ENCODE measurements at places on chromosomes 4 and X.
A peak's percentile ranks its signal among the peaks of the same experiment; 100 is the strongest.

DNA sequence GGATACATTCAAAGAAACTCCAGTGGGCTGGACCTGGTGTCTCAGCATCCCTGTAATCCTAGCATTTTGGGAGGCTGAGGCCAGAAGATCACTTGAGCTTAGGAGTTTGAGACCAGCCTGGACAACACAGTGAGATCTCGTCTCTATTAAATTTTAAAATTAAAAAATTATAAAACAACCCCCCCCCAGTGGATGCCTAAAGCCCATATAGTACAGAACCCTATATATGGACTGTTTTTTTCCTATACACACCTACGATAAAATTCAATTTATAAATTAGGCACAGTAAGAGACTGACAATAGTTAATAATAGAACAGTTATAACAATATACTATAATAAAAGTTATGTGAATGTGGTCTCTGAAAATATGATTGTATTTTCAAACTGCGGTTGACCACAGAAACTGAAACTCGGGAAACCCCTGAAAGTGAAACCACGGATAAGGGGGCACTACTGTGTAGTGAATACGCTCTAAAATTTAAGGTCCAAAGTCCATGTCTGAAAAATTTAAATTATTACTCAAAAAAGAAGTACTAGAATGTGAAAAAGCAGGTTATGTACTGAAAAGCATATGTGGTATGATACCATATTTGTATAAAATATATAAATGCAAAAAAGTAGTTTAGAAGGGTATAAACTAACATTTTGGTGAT, 2.0 kb downstream of the SMIM14 start:
- DNase-seq: no peak

DNA sequence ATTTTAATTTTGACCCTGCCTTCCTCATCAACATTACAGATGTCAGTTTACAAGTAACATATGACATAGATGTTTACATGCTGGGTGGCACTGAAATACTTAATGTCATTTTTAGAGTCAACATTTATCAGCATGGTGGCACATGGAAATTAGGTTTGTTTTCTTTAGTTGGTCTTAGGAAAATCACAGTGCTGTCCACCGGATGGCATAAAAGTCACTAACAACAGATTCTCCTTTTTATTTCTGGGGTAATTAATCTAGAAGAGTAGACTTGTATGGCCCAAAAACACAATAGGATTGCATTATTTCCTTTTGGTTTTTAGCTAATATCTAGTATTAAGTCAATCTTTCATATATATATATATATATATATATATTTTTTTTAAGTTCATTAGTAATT, 88.6 kb upstream of the HHIP start:
- no peak for DNase-seq

DNA sequence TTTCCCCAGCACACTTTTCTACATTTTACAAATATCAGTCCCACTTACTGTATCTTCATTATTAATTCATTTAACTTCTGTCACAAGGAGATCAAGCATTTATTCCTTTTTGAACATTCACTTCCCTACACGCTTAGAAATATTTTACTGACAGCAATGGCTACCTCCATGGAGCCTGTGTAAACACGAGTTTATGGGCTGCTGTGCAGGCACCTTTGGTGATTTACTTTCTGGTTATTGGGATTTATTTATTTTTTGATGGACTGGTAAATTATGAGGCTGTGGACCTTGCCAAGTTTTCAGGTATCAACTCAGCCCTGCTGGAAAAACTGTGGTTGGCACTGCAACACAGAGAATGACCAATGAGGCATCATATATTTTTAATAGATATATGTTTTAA, 45.4 kb upstream of the PAQR3 start:
- DNase-seq: no peak

DNA sequence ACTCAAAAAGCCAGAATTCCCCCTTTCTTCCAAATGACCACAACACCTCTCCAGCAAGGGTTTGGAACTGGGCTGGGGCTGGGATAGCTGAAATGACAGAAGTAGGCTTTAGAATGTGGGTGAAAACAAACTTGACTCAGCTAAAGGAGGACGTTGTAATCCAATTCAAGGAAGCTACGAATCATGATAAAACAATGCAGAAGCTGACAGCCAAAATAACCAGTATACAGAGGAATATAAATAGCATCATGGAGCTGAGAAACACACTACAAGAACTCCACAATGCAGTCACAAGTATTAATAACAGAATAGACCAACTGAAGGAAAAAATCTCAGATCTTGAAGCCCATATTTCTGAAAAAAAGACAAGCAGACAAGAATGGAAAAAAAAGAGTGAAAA, 95.8 kb upstream of the TET2 start:
- no peak for DNase-seq

DNA sequence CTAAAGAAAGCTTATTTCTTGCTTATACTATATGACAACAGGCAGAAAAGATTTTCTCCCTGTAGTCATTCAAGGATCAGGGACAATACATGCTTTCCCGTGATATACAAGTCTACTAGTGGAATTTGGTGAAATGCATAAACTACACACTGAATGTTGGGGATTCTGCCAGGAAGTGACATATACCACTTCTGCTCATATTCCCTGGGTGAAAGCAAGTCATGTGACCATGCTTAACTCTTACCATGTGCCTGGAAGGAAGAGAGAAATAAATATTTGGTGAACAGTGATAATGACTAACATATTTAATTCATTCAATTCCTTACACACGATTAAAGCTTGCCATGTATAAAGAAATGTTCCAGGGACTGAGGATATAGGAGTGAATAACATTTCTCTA, 534.6 kb downstream of the PPARGC1A start:
- no peak for DNase-seq

DNA sequence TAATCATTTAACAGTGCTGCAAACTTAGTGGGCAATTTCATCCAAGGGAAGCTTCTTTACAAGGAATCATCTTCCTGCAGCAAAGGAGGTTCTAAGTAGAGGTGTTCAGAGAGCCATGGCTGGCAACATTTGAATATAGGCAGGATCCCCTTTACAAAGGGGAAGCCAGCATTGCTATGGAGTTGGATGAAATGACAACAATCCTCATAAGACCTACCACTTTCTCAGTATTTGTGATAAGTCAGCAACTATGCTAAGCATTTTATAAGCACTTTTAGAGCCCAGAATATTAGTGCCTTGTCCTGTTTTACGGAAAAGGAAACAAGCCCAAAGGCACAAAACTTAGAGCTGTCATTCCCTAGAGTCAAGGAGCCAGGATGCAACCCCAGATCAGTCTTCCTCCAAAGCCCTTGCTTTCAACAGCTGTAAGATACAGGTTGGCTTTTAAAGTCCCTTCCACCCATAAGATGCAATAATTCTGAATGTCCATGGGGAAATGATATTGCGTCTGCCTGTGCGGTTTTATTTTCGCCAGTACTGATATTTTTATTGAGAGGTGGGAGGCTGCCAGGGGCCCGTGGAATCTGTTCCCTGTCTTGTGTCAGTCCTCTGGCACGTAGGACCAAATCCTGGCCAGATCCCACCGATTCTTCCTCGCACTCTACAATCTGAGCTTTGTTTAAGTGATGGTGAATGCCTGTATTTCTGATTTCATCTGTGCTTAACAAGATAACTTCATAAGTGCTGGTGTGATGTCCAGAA, 59.1 kb downstream of the SMIM20 start:
- DNase-seq: no peak

DNA sequence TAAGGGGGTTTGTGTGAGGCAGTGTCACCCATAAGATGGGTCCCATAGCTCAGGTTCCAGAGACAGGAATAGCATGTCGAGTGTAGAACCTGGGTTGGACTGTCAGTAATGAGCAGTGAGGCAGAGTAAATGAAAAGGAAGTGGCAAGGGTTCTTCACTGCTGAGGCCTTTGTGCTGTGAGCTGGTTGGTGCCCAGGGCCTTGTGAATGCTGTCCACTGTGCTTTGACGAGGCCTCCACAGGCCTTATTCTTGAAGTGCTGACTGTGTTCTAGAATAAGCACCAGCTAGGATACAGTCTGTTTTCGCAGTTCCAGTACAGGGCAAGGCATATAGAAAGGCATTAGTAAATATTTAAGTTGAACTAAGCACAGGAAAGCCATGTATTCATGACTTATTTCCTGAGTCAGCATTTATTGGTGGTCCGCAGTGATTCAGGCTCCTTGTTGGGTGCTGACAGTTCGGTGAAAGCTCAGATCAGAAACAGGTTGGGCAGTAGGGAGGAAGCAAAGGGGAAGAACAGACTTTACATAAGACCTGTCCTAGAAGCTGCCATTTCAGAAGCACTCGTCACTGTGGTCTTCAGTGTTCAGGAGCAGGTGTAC, 25.6 kb upstream of the TADA2B start:
- DNase-seq: no peak

GRCh38 chr4:87012265-87012953, 77.6 kb downstream of the AFF1 start:
- DNase-seq: no peak

GRCh38 chr4:81030061-81030980, at the start of gene BMP3:
BMP3 (plus strand) TSS chr4:81030708; CDS start chr4:81031285, 577 bp downstream.
- peak; percentile 15 for DNase-seq

DNA sequence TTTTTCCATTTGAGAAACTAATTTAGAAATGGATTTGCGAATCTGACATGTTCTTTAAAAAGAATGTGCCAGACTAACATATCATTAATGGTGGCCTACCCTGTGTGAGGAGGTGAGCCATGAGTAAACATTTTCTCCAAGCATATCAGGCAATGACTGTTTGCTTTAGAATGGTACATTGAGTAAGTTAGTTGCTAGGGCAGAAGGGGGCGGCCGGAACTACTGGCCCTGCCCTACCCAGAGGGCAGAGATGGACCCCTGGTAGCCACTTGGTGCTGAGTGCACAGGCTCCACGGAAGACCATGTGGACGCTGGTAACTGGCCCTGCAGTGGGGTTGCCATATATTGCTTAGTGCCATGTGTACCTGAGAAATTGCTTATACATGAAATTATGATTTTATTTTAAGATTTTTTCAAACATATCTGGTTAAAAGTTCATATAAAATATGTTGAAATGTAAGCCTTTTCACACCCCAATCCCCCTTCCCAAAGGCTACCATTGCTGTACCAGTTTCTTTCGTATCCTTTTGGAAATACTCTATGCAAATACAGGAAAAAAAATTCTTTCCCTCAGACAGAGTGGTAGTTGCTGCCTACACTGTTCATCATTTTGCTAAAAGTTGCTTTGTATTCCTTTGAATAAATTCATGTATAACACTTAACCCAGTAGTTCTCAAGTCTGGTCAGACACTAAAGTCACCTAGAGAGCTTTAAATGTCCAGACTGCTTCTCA, 8.8 kb downstream of the FNIP2 start:
- DNase-seq: peak; percentile 12

- no peak for DNase-seq
These were observed 13.8 kb upstream of the CLDN34 start for GRCh38 chrX:9953396-9953795.

DNA sequence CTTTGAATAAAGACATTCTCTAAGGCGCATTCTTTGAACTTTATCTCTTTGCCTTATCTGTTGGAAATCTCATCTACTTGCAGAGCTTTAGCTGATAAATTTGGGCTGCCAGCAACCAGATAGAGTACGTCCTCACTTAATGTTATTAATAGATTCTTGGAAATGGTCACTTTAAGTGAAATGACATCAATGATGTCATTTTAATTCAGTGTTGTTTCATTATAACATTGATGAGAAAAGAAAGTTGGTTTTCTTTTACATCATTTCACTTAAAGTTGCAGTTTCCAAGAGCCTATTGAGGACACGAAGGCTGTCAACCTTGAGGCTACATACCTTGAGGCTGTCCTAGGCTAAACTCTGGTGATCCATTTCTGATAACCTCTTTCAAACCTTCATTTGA, 9.3 kb downstream of the TMEM165 start:
- DNase-seq: no peak

GRCh38 chr4:22962295-22962694, 269.6 kb downstream of the GBA3 start:
- no peak for DNase-seq

DNA sequence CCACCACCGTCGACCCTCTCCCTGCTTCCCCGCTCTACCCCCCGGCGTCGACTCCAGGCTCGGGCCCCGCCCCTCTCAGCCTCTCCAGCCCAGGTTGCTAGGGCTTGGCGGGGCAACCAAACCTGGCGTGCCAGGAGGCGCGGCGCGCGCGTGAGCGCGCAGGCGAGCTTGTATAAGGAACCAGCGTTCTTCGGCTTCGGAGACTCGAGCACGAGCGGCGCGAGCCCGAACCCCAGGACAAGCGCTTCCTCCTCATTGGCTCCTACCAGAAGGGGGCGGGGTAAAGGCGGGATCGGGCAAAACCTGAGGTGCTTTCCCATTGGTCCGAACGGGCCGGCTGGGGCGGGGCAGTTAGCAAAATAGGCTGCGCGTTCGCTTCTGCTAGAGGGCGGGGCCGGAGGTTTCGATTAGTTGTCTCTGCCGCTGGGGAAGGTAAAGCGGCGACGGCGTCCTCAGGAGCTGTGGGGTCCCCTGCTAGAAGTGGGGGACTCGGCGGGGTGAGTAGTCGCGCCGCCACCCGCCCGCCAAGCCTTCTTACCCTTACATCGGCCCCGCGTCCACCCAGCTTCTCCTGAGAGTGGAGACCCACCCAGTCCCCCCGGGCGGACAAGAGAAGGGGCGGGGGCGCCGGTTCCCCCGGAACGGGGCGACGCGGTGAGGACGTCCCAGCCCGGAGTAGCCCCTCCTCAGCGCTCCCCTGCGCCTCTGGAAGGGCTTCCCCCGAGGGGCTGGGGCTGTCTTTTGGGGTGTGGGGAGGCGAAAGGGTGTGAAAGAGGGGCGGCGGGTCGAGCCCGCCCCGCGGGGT, at the start of gene CDKL5:
Gene CDKL5, plus strand, starts transcription at position 410 of the 805 bp plus-strand sequence. CDS start 81,489 bp downstream, outside the sequence.
- peak; percentile 94 for DNase-seq

- peak; percentile 58 for DNase-seq
These were observed 755 bp downstream of the ANKRD17 start for GRCh38 chr4:73257651-73258435.

DNA sequence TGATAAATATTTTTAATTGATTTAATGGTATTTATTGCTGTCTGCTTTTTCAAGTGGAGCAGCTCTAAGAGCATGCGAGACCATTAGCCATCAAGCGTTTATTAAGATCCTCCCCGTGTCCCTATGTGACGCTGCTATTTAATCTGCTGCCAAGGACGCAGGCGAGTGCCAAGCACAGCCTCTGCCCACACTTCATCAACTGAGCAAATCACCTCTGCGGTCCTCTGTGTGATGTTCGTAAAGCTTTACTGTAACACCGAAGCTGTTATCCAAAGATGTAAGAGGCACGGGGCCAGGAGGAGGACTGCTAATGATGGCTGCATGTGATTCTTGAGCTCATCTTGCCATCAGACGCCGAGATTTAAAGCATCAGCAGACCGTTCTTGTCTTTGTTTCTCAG, 79.5 kb downstream of the STOX2 start:
- no peak for DNase-seq

DNA sequence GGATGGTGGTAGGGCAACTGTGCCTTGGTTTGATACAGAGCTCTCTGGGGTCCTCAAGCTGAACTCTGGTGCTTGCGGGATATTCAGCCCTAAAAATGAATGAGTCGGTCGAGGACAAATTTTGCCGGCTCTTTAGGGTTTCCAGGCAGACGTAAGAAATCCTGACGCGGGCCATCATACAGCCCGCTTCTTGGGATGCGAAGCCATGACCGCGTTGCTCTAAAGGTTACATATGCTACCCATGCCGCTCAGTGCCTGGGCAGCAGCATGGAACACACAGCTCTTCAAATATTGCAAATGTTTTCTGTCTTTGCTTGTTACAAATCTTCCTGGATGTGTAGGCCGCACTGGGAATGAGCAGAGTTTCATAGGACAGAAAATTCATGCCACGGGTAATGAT, 55.6 kb downstream of the NBDY start:
- DNase-seq: no peak

All from NCI-H510A treated with DMSO at 0.1 percent for 48 hours (cell line).